Hepatocyte (in vitro differentiated cells): ENCODE measurements at places on chromosomes 3 and 15. TPM values are rescaled to one million over a fixed set of nuclear protein-coding genes. Genes with fewer than 3 reads are reported as not detected.

The NR2F2 gene
- 27.9 and 28.3 TPM in 2 replicates for polyA plus RNA-seq

- DNase-seq, result no peak
Observed at GRCh38 chr3:17239417-17239816, 354.7 kb downstream of the PLCL2 start.

DNA sequence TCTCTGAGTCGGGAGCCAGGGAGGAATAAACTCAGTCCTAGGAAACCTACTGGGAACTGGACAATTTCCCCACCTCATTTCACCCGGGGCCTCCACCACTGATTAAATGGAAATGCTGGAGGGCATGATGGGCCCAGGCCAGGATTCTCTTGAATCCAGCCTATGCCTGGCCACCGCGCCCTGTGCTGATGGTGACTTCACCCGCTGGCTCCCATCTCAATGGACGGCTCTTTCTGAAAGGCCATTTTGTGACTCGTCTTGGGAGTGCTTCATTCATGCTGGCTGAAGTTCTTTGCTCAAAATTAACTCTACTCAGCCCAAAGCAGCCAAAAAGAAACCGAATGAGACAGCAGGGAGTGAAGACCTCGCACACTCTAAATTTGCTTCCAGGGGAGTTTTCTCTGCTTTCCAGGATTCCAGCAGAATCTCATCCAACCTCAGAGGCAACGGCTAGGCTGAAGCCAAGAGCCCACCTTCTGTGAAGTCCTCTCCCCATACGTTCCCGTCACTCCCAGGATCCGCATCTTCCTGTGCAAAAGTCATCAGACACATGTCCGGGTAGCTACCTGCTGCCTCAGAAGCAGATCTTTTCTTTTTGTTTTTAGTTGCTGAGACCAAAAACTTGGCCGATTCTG is 266.0 kb upstream of the ICE2 start:
- DNase-seq, result no peak

GRCh38 chr15:77329202-77329601 is 90.7 kb downstream of the PEAK1 start:
- no peak for DNase-seq

The LHFPL4 gene
- polyA plus RNA-seq, result 0.09 and 0.34 TPM in 2 replicates

DNA sequence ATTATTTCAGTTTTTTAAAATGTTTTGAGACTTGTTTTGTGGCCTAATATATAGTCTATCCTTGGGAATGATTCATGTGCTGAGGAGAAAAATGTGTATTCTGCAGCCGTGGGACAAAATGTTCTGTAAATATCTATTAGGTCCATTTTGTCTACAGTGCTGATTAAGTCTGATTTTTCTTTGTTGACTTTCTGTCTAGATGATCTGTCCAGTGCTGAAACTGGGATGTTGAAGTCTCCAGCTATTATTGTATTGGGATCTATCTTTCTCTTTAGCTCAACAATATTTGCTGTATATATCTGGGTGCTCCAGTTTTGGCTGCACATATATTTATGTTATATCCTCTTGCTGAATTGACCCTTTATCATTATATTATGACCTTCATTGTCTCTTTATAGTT is 85.2 kb downstream of the UBE2E2 start:
- peak; percentile 8 for DNase-seq

The HRH1 gene
- 1.8 and 3.3 TPM in 2 replicates for polyA plus RNA-seq

The TGM4 gene
- polyA plus RNA-seq, result 0.78 TPM in 1 of 2 replicates, not detected in the other

DNA sequence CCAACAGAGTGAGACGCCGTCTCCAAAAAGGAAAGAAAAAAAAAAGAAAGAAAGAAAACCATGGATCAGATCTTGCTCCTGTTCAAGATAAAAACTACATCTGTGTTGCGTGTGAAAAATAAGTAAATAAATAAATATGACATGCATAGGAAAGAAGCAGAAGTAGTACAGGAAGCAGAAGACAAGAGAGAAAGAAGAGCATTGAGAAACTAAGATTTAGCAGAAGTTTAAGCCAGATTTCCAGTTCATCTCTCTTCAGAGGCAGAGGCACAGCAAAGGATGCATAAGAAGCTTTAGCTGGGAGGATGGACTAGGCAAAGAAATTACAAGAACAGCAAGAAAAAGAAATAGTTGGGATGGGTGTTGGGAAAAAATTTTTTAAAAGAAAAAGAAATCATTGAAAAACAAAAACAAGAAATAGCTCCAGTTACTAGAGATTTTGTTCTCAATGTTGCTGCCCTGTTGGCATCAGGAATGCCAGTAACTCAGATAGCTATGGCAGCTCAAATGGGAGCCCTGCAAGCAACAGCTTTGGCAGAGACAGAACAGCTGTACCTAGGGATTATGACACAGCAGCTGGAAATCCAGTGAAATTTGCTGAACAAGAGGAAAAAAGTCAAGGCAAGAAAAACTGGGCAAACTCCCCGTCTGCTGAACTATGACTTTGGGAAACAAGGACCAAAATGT is 17.3 kb downstream of the AP3S2 start:
- DNase-seq, result no peak

The GPR176 gene
- polyA plus RNA-seq, result 2.7 and 2.9 TPM in 2 replicates

DNA sequence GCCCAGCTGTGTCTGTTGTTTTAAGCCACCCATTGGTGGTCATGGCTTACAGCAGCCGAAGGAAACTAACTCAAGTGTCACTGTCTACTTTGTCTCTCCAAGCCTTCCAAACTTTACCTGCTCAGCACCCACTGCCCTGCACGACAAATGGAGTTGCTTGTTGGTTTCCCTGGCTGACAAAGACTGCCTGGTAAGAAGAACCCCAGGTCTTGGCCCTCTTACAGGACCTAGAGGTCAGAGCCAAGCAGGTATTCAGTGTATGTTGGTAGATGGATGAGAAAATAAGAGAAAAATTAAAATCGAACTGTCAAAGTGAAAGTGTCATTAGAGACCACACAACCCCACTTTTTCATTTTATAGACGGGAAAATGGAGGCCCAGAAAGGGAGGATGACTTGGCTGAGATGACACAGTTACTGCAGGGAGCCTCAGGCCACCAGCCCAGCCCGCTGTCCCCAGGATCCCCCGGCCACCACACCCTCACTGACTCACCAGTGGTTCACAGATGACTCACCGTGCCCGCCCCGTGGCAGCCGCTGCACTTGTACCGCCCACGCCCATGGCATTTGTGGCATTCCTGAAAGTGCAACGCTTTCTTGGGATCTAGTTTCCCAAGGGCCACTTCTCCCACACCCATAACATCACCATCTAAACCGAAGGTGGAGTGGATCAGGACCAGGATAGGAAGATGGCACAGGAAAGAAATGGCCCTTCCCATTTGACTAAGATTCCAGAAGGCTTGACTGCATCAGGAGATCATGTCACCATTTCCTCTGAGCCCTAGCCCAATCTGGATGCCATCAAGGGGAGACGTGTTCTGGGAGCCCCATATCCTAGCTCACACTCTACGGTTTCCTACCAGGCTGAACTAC is 15.2 kb downstream of the SSUH2 start:
- peak; percentile 80 for DNase-seq

DNA sequence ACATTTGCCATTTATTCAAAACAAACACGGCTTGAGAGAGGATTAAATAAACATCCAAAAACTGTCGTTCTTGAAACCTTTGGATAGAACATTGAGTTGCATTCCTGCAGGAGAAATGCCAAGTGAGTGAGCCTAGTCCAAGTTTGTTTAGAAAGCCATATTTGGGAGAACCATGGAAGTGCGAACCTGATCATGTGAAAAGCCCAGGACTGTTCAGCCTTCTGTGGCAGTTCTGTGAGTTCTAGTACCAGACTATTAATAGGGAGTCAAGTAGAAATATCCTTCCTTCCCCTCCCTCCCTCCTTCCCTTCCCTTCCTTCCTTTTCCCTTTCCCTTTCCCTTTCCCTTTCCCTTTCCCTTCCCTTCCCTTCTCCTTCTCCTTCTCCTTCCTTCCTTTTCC is 470.4 kb downstream of the LPP start:
- DNase-seq, result no peak

- no peak for DNase-seq
Observed at GRCh38 chr3:107356706-107357105, 20.5 kb upstream of the CCDC54 start.

- DNase-seq, result no peak
Observed at GRCh38 chr15:91716536-91716935, 137.0 kb upstream of the SLCO3A1 start.

DNA sequence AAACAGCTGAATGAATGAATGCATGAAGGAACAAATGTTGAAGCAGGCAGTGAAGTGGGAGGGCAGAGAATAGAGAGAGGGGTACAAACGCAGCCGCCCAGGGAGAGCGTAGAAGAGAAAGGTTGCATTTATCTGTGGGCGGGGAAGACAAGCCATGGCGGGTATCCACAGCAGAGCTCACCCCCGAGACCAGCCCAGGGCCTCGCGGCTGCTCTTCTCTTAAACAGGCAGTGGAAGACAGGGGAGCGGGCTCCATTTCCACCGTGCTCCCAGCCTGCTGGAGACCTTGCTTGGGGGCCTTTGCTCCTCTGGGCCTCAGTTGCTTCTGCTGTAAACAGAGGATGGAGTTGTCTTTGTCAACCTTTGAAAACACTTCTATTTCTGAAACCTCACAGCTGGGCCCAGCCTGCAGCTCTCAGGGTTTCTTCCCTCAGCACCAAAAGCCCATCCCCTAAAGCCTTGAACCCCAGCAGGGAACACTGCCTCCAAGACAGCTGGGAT is 259.5 kb downstream of the UACA start:
- no peak for DNase-seq

GRCh38 chr3:183338520-183338919 is 85.5 kb downstream of the B3GNT5 start:
- DNase-seq, result no peak

The ISLR gene
- polyA plus RNA-seq, result 27.8 and 32.0 TPM in 2 replicates

DNA sequence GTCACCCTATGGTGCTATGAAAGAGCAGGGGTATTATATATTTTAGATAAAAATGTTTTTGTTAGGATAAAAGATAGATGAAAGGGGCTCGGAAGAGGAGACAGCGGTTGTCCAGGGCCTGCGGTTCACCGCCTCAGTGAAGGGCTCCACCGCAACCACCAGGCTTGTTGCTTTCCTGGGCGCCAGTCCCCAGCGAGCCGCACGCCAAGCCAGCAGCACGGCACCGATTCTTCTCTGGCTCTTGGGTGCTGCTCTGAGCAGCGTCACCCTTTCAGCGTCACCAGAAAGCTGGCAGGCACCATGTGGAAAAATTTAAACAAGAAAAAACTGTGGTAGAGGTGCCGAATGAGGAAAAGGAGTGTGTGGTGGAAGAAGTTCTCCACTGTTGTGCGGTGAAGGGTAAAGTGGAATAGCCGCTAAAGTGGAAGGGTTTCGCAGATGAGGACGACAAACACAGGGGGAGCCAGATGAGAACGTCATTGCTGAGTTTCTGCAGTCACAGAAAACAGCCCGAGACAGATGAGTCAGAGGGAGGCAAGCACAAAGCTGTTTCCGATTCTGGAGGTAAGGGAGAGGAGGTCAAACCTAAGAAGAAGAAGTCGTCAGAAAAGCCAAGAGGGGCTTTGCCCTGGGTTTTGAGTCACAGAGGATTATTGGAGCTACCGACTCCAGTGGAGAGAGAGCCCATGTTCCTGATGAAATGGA is 569.2 kb downstream of the ZBBX start:
- DNase-seq, result no peak

The TERC gene
- 0.49 and 2.0 TPM in 2 replicates for polyA plus RNA-seq

GRCh38 chr3:102136183-102136582 is 286.9 kb downstream of the NFKBIZ start:
- DNase-seq, result no peak

DNA sequence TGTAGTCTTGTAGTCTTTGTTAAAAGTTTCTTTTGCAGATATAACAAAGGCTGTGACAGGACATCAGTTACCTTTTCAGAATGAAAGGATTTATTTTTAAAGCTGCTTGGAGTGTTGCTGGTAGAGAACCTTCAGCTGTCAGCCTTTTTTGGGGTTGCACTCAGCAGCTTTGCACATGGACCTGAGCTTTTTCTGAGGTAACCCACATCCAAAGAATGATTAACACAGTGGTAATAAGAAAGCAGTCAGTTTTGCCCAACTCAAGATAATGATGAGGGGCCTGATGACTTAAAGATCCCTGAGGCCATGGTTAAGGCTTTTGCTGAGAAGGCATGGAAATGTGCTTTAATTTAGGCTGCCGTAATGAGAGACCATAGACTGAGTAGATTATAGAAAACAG is 1042.7 kb downstream of the PLOD2 start:
- no peak for DNase-seq

- no peak for DNase-seq
Observed at GRCh38 chr15:50767332-50767861, 1.9 kb upstream of the SPPL2A start.

DNA sequence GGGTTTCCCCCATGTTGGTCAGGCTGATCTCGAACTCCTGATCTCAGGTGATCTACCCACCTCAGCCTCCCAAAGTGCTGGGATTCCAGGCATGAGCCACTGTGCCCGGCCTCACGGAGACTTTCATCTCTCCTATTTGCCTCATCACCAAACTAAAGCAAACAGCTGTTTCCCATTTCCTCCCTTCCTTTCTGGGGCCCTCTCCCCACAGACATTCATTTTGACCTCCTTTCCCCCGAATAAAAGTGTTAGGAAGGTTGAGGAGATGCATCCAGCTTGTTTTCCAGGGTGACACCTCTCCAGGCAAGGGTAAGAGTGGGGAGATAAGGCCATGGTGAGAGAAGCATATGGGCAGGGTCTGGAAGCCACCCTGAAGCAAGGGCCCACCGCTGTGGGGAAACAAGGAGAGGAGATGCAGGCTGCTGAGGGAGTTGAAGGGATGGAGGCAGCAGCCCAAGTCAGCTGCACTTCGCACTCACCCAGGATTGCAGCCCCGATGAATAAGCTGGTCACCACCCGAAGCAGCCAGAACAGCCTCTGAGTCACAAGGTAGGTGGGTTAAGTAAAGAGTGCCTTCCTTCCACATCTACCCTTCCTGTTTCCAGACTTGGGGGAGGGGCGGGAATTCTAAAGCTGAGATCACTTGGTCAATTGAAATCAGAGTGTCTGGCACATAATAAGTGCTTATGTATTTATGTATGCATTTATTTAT is 7.7 kb downstream of the DUOXA2 start:
- peak; percentile 74 for DNase-seq
